ENCODE measurements at places on chromosomes 1 and 21.

GRCh38 chr1:40694353-40694874 lies 2.9 kb downstream of the NFYC start:
- no peak for DNase-seq

- DNase-seq, result no peak
Measured at GRCh38 chr1:95701450-95702173, 467.6 kb downstream of the RWDD3 start.

DNA sequence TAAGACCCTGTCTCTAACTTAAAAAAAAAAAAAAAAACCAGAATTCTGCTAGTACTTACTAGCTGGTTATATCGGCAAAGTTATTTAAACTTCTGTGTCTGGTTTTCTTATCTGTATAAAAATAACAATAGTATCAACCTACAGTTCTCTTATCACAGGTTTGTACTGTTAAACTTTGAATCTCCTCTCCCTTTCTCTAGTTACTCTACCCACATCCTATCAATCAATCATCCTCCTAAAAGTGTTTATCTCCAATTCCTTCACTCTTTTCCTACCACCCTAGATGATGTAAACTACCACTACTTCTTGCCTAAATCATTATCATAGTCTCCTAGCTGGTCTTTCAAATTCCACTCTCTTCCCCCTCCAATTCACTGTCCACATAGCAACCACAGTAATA lies 27.6 kb downstream of the USP33 start:
- no peak for DNase-seq

GRCh38 chr1:239308701-239309333 lies 77.6 kb upstream of the CHRM3 start:
- no peak for DNase-seq

DNA sequence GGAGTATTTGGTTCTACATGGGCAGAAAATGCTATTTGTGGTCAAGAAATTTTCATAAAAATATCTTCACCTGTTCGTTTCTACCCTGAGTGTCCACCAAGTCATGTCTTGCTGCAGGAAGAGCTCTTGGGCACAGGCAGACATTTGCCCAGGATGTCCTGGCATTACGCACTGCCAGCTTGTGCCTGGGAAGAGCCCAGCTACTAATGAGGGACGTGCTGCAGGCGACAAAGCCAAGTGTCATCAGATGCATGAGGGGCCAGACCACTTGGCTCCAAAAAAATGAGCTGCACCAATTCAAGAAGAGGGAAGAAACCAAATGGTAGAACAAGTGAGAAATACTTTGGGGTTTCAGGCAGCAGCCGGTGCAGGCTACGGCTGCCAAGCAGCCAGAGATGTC lies 12.9 kb downstream of the RNU5D-1 start:
- DNase-seq, result no peak

- DNase-seq, result no peak
Measured at GRCh38 chr1:219938706-219939105, 10.3 kb upstream of the SLC30A10 start.

- no peak for DNase-seq
Measured at GRCh38 chr1:61699911-61700851, 24.8 kb downstream of the TM2D1 start.
